ENCODE measurements at places on chromosomes 4 and X.

DNA sequence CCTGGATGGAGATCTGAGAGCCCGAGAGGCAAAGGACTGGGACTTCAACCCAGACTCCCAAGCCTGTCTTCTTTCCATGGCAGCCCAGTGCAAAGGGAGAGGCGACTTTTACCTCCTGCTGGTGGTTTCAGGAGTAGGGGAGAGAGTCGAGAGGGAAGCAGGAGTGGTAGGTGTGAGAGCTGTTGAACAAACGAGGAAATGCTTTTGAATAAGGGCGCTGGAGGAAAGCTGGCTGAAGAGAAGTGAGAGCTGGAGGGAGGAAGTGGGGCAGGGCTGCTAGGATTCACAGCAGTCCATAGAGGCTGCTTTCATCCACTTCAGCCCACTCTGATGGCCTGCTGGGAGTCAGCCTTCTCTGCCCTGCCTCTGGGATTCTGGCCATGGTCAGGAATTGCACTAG is 81.8 kb upstream of the EFNB1 start:
- no peak for DNase-seq

- peak; percentile 20 for DNase-seq
Measured at GRCh38 chrX:9267415-9267814, 197.4 kb upstream of the TBL1X start.

DNA sequence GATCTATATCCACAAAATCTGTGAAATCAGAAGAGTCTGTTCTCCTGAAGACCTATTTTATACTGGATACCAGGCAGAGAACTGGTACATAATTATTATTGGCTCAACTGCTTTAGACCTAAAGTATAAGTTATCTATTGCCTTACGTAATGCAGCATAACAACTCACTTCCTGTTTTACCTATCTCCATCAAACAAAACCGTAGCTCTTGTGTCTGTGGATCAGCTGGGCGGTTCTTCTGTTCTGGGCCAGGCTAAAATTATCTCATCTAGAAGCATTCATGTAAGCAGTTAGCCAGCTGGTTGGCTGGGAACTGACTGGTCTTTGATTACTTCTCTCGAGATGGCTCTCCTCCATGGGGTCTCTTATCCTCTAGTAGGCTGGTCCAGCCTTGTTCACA is 57.8 kb downstream of the PPP1R2C start:
- DNase-seq: no peak

GRCh38 chr4:173121076-173121561 is 47.5 kb upstream of the GALNT7 start:
- peak; percentile 24 for DNase-seq

- no peak for DNase-seq
Measured at GRCh38 chrX:153719238-153719637, 4.9 kb downstream of the BCAP31 start.

DNA sequence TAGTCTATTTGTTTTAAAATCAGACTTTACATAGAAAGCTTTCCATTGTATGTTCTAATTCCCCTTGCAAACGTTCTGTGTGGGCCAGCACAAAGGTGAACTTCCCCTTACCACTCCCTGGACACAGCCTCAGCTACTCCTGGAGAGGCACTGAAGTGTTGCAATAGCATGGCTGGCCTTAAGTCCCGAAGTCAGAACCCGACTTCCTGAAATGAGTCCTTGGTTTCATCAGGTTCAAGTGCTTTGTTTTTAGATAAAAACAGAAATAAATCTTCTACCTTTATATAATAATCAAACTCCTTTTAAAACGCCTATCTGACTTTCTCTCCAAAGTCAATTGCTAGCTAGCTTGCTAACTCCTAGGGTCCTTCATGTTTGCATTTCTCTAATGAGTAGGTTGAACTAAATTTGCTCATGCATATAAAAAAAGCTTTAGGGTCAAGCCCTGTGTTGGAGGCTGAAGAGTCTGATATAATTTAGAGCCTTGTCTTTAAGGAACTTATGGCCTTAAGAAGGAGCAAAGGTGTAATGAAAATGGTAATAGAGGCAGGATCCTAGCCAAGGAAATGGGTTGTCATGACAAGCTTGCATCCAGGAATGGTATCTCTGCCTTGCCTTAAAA is 9.0 kb downstream of the BMP3 start:
- no peak for DNase-seq

DNA sequence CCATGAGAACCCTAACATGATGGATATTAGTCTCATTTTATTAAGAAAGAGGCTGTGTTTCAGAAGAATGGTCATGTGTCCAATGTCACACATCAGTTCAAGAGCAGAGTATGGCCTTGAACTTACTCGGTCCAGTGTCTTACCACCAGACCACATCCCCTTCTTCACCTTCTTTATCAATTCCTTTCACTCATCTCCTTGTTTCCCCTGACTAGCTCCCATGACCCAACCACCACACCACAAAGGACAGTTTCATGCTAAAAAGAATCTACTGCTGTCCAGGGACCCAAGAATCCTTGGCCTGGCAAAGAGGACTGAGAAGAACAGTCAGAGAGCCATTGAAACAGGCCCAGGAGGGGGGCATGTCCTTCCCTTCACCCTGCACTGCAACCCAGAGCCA is 33.6 kb upstream of the MSN start:
- DNase-seq: no peak

DNA sequence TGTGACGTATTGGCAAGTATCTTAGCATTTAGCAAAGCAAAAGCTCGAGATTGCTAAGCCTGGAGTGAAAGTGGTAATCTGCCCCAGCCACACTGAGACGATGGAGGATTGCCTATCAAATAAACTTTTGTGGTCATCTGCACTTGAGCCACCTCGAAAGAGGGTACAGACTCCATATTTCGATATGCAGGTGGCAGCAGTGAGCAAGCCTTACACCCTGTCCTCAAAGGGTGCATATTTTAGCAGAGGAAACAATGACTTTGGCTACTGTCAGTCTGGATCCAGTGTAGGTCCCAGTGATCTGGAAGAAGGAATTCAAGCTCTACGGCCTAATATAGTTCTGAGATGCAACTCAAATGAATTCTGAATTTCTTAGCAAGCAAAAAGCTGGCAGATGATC is 153.9 kb downstream of the ATG4A start:
- no peak for DNase-seq

DNA sequence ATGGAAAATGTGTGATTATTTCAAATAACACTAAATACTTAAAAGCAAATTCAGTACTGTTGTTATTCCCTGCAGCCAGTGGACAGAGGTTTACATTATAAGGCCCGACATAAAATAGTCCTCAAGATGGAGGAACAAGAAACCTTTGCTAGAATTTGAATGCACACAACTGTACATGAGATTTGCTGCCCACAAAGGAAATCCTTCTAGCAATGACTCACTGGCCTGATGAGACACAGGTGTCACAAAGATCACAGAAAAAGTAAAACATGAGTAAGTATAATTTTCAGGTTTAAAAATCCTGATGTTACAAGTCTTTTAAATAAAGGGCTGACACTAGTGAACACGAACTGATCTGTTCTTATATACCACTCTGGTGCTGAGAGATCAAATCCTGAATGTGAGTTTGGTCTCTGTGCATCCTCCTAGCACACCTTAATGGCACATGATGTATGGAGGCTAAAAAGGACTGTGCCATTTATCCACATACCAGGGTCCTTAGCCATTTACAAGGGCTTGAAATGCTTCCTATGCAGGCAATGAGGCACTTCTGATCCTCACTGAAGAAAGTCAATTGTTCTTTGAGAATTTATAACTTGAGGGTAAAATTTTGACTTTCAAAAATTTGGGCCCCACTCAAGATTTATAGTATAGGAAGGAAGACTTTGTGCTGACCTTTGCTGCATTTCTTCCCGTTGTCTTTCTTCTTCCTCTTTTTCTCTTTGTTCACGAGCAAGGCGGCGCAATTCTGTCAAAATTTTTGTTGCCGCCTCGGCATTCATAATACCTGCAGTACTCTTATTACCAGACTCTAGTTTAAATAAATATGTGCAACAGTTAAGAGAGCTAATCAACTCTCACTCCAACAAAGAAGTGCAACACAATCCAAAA is 23.0 kb downstream of the MAP7D3 start:
- DNase-seq: no peak

- DNase-seq: no peak
Measured at GRCh38 chr4:37453999-37454800, 209.7 kb downstream of the NWD2 start.

GRCh38 chrX:7435822-7436221 is 287.9 kb upstream of the PUDP start:
- no peak for DNase-seq

DNA sequence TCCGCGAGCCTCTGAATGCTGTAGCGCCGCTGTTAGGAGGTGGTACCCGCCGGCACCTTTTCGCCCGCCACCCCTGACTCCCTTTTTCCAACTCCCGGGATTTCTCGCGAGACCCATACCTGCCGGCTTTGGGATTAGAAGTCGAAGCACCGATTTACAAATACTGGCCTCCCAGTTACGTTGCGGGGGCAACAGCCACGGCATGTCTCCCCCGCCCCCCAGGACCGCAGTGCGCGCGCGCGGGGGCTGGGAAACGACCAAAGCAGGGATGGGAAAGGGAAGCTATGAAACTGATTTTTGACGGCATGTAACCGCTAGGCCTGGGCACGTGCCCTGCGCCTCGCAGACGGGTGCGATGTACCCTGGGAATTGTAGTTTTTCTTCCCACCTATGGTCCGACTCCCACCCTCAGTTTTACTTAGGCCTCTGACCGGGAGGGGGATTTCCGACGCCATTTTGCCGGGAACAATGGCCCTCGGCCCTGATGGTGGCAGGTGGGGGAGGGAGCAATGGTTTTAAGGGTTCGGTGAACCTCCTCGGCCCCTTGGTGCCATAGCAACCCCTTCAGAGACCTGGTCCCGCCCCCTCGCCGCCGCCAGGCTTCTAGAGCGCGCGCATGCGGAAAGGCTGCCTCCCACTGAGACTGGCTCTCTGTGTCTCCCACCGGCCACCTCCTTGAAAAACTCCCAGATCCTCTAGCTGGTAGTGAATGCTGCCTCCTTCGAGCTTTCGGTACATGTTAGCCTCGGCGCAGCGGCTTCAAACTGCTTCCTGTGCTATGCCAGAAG is 772 bp upstream of the WNK3 start:
- DNase-seq: no peak

GRCh38 chr4:76752861-76753501 is 145.0 kb downstream of the SOWAHB start:
- DNase-seq: peak; percentile 91

DNA sequence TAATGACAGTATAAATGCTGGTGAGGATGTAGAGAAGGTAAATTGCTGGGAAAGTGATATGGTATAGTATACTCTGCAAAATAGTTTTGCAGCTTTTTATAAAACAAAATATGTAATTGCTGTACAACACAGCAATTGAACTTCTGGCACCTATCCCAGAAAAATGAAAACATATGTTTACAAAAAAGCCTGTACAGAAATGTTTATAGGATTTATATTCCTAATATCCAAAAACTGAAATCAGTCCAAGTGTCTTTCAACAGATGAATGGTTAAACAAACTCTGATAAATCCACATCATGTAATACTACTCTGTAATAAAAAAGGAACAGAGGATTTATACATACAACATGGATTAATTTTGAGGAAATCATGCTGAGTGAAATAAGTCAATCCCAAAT is 198.4 kb upstream of the ACTRT1 start:
- DNase-seq: no peak

- no peak for DNase-seq
Measured at GRCh38 chr4:155946486-155946885, 7.2 kb downstream of the CTSO start.

DNA sequence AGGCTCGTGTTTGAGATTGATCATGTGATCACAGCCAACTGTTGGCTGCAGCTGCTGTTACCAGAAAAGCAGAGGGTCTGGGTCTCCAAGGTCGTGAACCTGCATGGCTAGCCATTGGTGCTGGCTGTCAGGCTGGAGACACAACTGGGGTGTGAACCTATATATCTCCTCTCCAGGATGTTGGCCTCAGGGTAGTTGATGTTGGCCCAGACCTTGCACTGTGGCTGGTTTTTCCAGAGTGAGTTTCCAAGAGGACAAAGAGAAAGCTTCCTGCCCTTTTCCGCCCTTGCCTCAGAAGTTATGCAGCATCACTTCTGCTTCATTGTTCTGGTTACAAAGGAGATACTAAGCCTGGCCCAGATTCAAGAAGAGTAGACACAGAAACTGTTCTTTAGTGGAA is 607.8 kb upstream of the HS3ST1 start:
- DNase-seq: no peak

DNA sequence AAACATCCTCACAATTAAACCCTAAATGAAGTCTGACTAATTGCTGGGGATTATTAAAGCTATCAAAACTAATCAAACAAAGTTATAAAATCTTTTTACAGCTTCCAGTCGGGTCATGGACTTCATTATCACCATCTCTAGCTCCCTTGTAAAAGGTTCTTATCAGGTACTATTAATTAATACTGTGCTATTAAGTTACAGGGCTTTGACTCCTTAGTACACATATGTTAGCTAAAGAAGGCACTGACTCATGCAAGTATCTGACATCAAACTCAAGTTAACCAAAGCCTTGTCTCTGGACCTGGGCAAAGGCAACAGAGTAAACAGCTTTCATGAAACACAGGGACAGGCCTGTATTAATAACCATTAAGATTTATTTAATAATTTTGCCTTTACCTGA is 7.9 kb upstream of the ADH4 start:
- DNase-seq: no peak

- DNase-seq: peak; percentile 91
Measured at GRCh38 chr4:175419236-175419718, 392.8 kb downstream of the GPM6A start.

DNA sequence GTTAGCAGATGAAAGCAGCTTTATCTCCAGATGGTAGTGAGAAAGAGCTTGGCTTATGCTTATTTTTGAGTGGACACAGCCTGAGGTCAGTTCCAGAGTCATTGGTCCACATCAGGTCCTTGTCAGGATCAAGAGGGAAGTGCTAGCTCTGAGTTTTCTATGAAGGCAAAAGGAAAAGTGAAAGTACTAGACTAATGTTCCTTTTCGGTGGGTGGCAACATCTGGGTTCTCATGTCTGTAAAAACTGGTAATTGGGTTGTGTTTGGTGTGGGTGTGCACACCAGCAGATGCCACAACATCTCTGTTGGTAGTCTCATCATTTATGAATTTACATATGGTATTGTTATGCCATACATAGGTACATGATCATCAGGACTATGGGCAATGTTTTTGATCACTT is 210.5 kb downstream of the PWWP3B start:
- no peak for DNase-seq

- no peak for DNase-seq
Measured at GRCh38 chr4:77264826-77265225, 107.8 kb downstream of the CCNG2 start.

DNA sequence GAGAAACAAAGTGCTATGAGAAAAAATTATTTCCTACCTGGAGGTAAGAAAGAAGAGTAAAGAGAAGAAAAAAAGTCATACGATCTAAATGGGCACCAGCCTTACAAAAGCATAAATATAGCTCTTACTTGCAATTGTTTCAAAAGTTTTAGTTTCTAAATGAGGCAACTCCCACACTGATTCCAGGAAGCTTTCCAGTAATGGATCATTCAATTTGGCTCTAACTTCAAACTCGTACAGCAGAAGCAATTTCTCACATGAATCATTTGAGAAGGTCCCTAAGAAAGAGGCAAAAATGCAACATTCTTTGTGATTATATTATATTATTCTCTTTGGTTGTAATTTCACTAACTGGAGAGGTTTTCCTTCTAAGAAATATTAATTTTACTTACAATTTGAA is 109.9 kb downstream of the DLG3 start:
- DNase-seq: no peak

All from RCC 7860 (cell line).